ENCODE measurements at places on chromosomes 7 and 10. TPM values are rescaled to one million over a fixed set of nuclear protein-coding genes. Genes with fewer than 3 reads are reported as not detected.

- no peak for DNase-seq
These were observed 119.4 kb downstream of the POLR1F start for GRCh38 chr7:19589446-19589845.

DNA sequence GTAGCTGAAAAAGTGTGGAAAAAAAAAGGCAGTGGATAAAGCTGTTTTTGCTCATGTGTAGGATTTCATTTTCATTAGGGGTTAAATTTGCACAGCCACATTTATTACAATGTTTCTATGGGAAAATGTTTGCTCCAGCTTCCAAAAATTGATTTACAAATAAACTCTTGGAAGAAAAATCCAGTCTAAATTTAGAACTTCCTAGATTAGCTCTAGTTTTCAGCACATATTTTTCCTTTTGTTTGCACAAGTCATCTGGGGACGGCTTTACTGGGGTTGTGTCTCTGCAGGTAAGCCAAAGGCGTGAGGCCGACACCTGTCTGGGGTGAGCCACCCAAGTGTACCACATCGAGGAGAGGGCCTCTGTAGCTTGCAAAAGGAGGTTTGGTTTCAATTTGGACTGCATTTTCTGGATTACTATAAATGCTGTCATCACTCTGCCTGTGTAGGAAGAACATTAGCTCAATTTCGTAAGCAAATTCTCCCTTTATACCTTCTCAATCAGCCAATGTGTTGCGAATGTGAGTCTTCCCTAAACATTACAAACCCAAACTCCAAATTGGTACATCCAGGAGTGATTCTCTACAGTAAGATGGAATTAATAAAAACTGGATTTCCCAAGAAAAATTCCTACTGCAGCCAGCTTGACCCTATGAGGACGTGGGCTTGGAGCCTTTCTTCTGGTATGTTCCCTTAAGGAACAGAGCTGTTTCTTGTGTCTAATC lies 89.5 kb upstream of the ZNF438 start:
- DNase-seq = no peak

- peak; percentile 15 for DNase-seq
These were observed 11.6 kb downstream of the MLXIPL start for GRCh38 chr7:73612598-73613269.

- DNase-seq = no peak
These were observed 44.3 kb upstream of the ECHDC3 start for GRCh38 chr10:11697718-11698527.

DNA sequence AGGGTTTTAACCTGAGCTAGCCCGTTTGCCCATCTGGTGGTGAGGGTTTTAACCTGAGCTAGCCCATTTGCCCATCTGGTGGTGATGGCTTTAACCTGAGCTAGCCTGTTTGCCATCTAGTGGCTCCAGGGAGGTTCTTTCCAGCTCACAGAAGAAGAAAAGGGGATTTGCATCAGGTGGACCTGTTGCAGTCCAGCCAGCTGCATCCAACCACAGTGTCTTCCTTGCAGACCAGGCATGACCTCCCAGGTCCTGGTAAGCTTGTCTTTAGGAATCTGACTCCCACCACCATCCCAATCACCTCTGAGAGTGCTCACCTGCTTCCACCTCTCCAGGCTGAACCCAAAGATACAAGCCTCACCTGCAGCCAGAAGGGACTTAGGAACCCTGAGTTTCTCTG lies 62.4 kb upstream of the EMX2 start:
- no peak for DNase-seq

GRCh38 chr10:71737834-71738197 lies 18.2 kb upstream of the C10orf105 start:
- DNase-seq = no peak

GRCh38 chr7:32336726-32337125 lies 153.5 kb downstream of the LSM5 start:
- no peak for DNase-seq

DNA sequence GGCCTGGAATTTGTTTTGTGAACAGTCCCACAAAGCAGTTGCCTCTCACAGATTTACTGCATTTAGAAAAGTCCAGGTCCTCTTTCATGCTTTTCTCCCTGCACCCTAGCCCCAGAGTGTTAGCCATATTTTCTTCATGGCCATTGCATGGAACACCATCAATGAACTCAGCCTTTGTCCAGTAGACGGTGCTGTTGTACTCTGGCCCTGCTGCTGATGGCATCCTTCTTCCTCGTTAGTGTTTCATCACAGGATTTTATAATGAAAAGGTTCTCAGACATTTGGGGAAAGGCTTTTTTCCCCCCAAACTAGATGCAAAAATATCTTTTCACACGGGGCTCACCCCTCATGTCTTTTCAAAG lies 93.0 kb upstream of the SLC25A13 start:
- DNase-seq = peak; percentile 11

DNA sequence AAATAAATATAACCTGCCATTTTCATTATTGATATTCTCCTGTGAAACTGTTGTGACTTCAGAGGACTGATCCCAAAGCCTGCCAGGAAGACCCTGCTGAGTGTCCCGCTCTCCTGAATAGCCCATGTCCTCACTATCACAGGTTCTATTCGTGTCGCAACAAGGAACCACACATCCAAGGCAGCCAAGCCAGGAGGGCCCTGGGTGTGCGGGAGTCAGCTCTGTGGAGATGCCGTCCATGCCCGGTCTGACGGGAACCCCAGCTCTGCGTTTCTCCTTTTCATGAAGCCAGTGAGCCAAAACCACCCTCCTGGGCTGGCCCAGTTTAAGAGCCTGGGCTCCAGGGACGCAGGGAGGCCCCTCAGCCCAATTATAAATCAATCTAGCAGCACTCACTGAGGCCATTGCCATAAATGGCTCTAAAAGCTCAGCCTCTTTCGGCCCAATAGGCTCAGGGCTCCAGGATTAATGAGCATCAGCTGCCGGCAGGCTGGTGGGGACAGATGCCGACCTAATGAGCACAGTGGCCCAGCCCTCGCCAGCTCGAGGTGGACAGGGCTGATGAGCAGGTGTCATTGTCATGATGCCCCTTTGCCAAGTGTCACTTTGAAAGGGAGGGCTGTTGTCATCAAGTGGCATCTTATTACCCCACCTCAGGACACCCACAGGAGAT lies 177.9 kb downstream of the PLXNA4 start:
- no peak for DNase-seq

GRCh38 chr7:24715661-24716479 lies 41.4 kb downstream of the GSDME start:
- DNase-seq = no peak

DNA sequence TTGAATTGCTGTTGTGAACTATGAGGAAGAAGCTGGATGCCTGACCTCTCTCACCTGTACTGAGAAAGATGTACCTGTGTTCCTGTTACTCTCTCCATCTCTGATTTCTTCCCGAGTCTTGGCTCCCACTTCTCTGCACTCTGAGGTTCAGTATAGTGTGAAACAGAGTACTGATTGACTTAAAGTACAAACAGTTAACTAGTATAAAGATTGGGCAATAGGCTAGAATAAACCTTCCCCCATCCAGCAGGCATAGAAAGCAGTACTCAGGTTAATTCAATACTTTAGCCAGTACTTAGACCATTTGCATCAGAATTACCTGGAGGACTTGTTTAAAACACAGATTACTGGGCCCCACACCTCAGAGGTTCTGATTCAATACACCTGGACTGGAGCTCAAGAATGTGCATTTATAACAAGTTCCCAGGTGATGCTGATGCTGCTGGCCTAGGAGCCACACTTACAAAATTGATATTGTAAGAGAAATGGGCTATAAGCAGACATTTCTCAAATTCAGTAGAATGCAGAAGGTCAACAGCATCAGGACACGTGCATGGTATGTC lies 51.6 kb downstream of the ANK3 start:
- DNase-seq = no peak

GRCh38 chr7:94420328-94420727 lies 25.6 kb downstream of the COL1A2 start:
- DNase-seq = no peak

DNA sequence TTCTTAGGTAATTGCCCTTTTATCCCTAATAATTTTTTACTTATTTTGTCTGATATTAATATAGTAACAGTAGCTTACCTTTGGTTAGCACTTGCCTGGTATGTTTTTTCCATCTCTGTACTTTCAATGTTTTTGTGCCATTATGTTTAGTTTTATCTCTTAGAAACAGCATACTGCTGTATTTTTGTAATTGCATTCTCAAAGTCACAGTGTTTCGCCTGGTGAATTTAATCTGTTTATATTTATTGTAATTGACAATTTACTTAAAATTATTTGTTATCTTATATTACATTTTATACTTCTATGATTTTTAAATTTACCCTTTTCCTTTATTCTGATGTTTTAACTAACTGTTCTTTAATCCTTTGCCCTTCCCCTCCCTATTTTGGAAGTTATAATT lies 166.4 kb downstream of the RELN start:
- DNase-seq = no peak

- no peak for DNase-seq
These were observed 14.4 kb downstream of the CWF19L1 start for GRCh38 chr10:100253041-100253440.

- no peak for DNase-seq
These were observed 235.7 kb downstream of the EBF3 start for GRCh38 chr10:129728246-129728820.

DNA sequence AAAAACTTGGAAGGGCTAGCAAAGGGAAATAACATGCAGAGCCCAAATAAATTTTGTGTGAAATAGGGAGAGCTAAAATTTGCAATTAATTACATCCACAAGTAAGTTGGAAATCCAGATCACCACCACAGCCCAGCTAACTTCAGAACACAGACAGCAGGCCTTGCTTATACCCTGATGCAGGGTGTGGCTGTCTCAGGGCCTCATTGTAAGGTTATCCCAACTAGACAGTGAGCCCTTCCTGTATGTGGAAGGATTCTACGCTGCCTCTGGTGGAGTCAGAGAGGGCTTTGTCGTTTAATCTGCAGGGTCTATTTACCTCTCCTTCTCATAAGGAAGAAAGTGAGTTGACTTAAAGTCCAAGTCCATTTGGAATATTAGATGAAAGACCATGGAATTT lies 181.0 kb upstream of the TCF7L2 start:
- no peak for DNase-seq

DNA sequence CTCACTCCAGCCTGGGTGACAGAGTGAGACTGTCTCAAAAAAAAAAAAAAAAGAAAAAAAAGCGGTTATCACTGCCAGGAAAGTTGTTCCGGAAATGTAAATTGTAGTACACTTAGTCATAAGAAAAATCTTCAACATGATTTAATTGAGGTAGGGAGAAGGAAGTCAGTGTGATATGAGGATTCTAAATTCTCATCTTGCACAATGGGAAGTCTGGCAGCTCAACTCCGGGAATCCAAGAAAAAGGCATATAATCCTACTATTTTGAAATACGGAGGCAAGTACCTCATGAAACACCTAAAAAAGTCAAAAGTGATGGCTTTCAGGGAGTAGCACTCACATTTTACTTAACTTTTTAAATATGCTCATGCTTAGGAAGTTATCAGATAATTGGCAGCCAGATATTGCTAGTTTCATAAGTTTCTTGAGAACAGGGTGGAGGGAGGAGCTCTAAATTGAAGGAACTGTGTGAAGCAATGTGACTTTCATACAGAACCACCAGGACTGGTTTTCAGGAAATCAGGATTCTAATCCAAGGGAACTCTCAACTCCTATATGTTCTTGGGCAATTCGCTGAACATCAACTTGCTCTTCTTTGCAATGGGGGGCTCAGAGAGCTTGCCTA lies 2.7 kb upstream of the C7orf25 start:
- DNase-seq = no peak

DNA sequence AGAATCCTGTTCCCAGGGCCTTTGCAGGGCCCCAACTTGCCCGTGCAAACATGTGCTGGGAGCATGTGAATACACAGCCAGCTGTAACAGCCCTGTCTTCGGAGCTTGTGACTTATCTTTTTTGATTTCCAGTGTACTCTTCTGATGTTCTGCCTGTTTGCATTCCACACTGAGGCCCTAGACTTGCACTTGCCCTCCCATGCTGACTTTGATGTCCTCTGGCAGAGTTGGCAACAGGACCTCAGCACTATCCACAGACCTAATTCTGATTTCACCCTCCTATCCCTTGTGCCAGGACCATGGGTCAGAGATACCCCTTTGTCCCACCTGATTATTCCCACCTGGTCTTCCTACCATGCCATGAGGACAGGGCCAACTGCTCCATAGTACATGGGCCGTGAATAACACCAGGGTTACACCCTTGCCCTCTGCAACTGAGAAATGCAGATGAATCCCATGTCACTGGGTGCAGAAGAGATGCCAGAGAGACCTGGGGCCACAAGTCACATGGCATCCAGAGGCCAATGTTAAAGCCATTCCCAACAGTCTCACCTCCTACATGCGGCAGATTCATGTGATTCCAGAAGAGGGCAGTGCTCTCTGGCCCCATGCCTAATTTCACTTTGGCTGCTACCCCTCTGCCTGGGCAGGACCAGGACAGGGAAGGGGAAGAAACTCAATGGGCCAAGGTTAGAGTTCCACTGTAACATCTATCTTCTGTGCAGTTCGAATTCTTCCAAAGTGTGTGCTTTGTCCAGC lies 43.0 kb downstream of the SCRN1 start:
- peak; percentile 46 for DNase-seq

DNA sequence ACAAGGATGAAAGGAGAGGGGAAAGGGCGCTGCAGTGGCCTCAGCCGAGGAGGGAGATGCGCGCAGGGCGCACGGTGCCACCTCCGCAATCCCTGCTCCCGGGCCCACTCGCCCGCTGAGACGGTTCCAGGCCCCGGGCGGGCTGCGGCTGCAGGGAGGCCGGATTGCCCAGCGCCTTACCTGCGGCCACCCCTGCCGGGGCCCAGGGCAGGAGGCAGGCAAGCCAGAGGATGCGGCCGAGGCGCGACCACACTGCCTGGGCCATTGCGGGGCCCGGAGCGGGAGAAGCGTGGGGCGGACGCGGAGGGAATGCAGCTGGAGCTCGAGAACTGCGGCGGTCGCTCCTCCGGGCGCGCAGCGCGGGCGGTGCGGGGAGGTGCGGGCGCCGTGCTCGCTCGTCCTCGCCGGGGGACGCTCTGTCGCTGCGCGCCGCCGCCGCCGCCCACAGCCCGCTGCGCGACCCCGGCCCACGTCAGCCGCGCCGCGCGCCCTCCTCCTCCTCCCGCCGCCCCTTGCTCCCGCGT lies at the start of gene TMEM130:
TSS of gene TMEM130 (minus strand) at position 418 of the 524 bp plus-strand sequence. CDS start at position 265, 153 bp downstream.
- DNase-seq = no peak

The IQUB gene
- total RNA-seq = 5.4 TPM

The CTAGE15 gene
- total RNA-seq = 5.9 TPM

The SFTPA1 gene
- total RNA-seq = not detected

The SLC26A4 gene
- 299 TPM for total RNA-seq

The YAE1 gene
- 30.8 TPM for total RNA-seq

The ZNF727 gene
- total RNA-seq = 12.1 TPM

The ASZ1 gene
- not detected for total RNA-seq

The EEF1AKMT2 gene
- 28.0 TPM for total RNA-seq

The VWDE gene
- total RNA-seq = 2.7 TPM

The FAM20C gene
- 41.8 TPM for total RNA-seq

The EPHB6 gene
- 26.0 TPM for total RNA-seq
